ENCODE measurements at places on chromosomes 2 and 18.

GRCh38 chr2:162989507-162989906 lies 150.9 kb upstream of the KCNH7 start:
- DNase-seq, result peak; percentile 13

DNA sequence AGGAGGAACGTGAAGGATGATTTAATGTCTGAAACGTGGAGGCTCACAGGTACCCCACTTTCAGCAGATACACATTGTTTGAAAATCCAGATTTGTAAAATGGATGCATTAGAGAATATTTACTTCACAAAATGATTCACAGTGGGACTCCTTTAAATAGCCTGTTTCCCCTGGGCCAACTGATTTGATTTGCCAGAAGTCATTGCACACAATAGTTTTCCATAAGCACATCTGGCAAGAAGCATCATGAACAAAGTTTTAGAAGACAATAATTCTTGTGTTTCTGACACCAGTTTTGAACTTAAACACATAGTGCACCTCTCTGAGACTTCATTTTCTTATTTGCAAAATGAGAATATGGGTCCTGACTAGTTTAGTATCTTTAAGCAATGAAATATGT lies 451.4 kb upstream of the SLC14A2 start:
- DNase-seq, result no peak

DNA sequence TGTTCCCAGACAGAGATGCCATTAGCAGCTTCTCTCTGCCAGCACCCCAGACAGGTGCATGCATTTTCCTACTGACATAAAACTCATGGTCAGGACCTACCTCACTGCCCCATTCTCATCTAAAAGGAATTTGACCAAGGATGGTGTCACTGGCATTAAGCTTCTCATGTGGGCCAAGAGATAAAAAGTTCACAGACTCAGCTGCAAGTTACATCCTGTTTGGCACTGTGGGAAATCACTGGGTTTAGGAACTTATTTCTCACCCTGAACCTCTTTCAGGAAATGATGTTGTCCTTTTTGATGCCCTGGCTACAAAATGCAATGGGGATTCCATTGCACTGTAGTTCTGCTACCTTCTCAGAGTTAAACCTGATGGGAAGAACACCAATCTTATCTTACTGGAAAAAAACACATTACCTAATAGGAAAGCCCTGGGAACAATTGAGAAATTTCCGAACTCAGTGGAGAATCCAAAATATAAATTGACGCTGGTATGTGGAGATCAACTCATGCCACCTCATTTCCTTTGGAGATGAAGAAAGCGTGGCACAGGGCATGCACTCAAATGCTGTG lies 252.1 kb upstream of the COPS8 start:
- no peak for DNase-seq

GRCh38 chr2:155645791-155646190 lies 686.7 kb downstream of the NR4A2 start:
- DNase-seq, result no peak

GRCh38 chr2:31980674-31981356 lies 30.0 kb downstream of the MEMO1 start:
- no peak for DNase-seq

- no peak for DNase-seq
These were observed 194.0 kb downstream of the VWC2L start for GRCh38 chr2:214604861-214605260.

DNA sequence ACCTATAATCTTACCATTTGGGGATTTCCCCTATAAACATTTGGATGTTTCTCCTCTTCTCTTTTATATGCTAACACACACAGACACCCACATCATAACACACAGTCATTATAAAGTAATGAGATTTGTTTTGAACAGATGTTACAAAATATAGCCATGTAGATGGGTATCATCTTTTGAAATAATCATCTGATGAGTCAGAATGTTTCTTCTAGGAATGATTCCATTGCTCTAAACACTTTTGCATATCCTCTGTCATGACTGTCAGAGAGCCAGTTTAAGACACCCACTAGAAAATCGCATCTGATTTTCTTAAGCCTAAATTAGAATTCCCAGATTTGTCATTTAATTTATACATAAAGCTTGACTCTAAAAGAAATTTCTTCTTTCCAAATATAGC lies 442.6 kb downstream of the CMPK2 start:
- no peak for DNase-seq

GRCh38 chr2:135582383-135582782 lies 51.1 kb downstream of the R3HDM1 start:
- no peak for DNase-seq

DNA sequence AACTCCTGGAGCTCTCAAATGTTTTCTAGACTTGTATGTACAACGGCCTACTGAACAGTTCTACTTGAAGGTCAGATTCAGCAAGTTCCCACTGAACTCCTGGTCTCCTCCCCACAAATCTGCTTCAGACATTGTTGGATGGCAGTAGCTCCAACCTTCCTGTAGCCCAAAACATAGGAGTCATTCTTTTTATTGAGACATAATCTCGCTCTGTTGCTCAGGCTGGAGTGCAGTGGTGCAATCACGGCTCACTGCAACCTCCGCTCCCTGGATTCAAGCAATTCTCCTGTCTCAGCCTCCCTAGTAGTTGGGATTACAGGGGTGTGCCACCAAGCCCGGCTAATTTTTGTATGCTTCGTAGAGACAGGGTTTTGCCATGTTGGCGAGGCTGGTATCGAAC lies 47.3 kb downstream of the QPCT start:
- DNase-seq, result no peak

DNA sequence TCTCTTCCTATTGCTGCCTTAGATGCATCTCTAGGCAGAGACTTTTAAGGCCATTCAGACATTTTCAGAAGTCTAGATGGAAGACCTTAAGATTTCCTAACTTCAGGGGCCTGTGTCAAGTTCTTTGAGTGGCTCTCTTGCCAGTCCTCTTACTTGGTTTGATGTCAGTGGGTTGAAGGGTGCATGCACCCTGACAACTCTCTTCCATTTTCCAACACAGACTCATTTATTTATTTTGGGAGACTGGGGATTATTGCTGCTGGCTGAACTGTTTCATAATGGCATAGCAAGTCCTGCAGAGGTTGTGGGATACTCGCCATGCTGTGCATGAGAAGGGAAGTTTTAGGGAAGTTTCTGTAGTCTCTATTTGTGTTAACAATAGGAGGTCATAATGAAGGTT lies 39.0 kb upstream of the ACADL start:
- DNase-seq, result no peak

- DNase-seq, result no peak
These were observed 49.4 kb downstream of the RHOB start for GRCh38 chr2:20496076-20496872.

GRCh38 chr18:51248685-51249084 lies 51.2 kb upstream of the MEX3C start:
- no peak for DNase-seq

DNA sequence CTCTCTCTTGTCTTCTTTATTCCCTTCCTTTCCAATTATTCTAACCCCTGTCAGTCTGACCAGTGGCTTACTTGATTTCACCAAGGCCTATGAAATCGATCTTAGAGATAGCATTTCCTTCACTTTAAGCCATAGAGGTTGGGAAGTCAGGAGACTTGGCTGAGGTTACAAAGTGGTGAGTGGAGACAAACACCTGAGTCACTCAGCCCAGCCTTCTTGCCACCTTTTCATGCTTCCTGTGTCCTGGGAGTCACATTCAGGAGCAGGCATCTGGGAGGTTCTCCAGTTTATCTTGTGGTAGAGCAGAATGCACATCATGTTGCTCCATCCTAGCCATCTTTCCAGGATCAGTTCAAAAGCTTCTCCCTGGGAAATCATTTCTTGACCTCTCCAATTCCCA lies 59.1 kb downstream of the VSNL1 start:
- no peak for DNase-seq

DNA sequence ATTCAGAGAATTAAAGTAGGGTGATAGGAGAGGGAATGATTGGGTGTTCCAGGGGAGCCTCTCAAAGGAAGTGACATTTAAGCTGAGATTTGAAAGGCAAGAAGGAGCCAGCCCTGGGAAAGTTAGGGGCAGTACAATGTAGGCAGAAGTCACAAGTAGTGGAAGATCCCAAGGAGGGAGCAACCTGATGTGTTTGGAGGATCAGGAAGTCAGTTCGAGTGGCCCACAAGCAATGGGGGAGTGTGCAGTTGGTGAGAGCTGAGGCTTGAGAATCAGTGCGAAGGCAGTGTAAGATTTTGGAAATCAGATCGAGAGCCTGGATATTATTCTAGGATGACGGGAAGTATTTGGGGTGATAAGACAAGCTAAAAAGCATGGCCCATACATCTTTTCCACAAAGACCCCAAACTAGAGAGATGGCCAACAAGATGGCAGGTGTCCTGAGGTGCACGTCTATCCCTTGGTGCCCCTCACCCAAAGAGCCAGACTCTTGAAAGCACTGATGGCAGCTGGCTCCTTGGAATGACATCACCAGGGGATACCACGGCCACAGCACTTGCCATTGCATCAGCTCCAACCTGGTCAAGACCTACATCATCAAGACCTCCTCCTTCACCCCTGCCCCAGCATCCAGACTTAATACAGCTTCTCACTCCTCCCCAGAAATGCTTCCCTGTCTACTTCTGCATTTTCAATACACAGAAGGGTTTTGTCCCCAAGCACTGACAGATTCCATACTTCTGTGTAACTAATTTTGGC lies 127.3 kb downstream of the BCL2 start:
- no peak for DNase-seq

- no peak for DNase-seq
These were observed 4.6 kb upstream of the D2HGDH start for GRCh38 chr2:241729868-241730267.

- DNase-seq, result no peak
These were observed 11.1 kb upstream of the DCTN1 start for GRCh38 chr2:74391209-74391579.

- no peak for DNase-seq
These were observed 566.8 kb upstream of the ZNF804A start for GRCh38 chr2:184031402-184032147.

DNA sequence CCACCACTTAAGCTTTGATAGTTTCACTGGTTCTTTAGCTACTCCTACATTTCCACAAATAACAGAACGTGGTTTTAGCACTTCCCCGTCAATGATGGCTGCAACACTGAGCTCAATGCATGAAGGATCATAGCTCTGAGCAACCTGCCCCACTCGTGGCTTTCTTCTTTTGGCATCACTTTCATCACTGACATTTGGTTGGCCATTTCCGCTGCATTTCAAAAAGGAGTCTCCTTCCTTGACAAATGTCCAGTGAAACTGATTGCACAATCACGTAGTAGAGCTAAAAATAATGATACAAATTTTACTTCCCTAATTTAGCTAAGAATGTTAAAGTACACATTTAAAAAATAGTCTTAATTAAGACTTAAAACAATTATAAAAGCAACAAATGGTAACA lies 205.2 kb upstream of the HDAC4 start:
- DNase-seq, result no peak

GRCh38 chr2:30257266-30258214 lies 26.2 kb downstream of the LBH start:
- no peak for DNase-seq

DNA sequence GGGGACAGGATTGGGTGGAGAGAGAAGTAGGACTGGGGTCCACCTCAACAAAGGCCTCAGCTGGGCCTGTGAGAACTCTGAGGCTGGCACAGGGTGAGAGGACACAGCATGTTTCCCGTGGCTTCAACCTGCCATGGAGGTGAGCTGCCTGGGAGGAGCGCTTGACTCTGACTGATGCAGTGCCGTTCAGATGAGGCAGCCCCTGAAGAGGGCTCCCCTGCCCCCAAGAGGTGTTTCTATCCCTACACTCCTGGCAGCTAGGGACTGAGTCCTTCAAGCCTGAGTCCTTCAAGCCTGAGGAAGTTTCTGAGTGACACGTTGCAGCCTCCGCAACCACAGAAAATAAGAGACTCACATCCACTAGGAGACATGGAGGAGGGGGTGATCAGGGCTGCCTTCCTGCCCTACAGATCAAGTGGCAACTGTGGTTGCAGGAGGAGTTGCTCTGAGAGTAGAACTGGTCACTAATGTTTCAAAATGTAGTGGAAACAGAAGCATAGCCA lies 49.6 kb upstream of the TMEM177 start:
- DNase-seq, result no peak

DNA sequence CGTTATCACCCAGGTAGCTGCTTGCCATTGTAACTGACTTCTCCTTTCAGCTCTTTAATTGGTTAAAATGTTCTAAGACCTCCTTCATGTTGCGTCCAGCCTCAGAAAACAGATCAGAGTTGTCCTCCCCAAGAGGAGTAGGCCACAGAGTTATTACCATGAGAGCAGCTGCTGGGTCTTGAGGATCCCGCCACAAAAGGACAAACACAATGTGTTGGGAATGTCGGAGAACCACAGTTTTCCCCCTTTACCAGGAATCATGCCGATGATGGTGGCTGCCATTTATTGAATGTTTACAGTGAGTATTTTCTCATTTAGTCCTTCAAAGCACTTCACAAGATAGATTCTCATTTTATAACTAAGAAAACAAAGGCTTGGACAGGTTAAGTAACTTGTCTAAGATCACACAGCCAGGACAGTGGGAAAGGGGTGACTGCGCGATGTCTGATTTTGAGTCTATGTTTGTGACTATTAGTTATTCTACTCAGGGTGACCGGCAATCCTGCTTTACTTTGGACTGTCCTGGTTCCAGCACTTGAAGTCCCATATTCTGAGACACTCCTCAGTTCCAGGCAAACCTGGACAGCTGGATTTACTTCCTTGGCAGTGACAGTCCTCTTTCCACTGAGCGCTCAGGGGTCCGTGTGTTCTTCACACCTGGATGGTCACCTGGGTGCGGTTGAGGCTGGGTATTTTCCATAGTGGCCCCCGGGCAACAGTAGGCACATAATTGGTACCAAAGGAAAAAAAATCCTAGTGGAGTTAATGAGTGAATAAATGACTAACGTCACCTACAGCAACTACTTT lies 93.6 kb downstream of the LIPG start:
- no peak for DNase-seq

- no peak for DNase-seq
These were observed 432.2 kb upstream of the HNRNPA3 start for GRCh38 chr2:176780348-176780747.

- no peak for DNase-seq
These were observed 7.4 kb downstream of the NFATC1 start for GRCh38 chr18:79402977-79403722.

DNA sequence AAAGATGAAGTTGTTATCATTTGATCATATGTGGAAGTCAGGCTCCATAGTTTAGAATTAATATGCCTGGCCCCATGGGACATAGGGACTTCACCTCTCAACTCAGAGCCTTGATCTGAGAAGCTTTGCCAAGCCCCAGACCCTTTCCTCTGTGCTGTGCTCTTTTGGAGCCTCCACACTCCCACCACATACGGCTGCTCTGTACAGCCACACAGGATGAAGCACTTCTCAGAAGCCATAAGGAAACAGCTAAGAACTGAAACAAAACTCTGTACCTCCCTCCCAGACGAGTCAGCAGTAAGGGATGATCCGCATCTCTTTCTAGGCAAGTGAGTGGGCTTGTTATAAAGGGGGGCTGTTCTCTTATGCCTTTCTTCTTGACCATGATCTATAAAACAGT lies 66.5 kb downstream of the CAB39 start:
- no peak for DNase-seq

GRCh38 chr2:47373747-47374146 lies 29.2 kb upstream of the MSH2 start:
- no peak for DNase-seq

Measured in NCI-H2171 (cell line).